ENCODE measurements at places on chromosomes 12 and 14.

GRCh38 chr14:70812124-70812818, 3.0 kb upstream of the MAP3K9 start:
- H3K4me3 ChIP-seq: no peak overlapping the region
- H3K36me3 ChIP-seq: peaks cover 3% of the 10 kb centered on the region
- DNase-seq: no peak
- H3K27ac ChIP-seq: no peak overlapping the region
- no peaks in the 10 kb centered on the region for H3K27me3 ChIP-seq

GRCh38 chr14:105476097-105476830, 1.6 kb downstream of the CRIP2 start:
- H3K27ac ChIP-seq: no peak overlapping the region
- H3K27me3 ChIP-seq: peaks cover 26% of the 10 kb centered on the region
- no peak overlapping the region for H3K4me3 ChIP-seq

- no peak for DNase-seq
- H3K27ac ChIP-seq: no peak overlapping the region
- no peaks in the 10 kb centered on the region for H3K4me1 ChIP-seq
- no peaks in the 10 kb centered on the region for H3K27me3 ChIP-seq
Observed at GRCh38 chr12:109259545-109259895, 49.6 kb downstream of the FOXN4 start.

GRCh38 chr12:116674643-116675183, 63.2 kb downstream of the SPRING1 start:
- no peaks in the 10 kb centered on the region for H3K36me3 ChIP-seq
- no peak for DNase-seq
- H3K27me3 ChIP-seq: no peaks in the 10 kb centered on the region
- peaks cover 40% of the 10 kb centered on the region for H3K4me1 ChIP-seq
- peak overlapping the region; percentile 33 for H3K27ac ChIP-seq

GRCh38 chr12:85182699-85183098, 97.3 kb upstream of the ALX1 start:
- no peak for DNase-seq
- H3K36me3 ChIP-seq: no peaks in the 10 kb centered on the region
- H3K27me3 ChIP-seq: no peaks in the 10 kb centered on the region

DNA sequence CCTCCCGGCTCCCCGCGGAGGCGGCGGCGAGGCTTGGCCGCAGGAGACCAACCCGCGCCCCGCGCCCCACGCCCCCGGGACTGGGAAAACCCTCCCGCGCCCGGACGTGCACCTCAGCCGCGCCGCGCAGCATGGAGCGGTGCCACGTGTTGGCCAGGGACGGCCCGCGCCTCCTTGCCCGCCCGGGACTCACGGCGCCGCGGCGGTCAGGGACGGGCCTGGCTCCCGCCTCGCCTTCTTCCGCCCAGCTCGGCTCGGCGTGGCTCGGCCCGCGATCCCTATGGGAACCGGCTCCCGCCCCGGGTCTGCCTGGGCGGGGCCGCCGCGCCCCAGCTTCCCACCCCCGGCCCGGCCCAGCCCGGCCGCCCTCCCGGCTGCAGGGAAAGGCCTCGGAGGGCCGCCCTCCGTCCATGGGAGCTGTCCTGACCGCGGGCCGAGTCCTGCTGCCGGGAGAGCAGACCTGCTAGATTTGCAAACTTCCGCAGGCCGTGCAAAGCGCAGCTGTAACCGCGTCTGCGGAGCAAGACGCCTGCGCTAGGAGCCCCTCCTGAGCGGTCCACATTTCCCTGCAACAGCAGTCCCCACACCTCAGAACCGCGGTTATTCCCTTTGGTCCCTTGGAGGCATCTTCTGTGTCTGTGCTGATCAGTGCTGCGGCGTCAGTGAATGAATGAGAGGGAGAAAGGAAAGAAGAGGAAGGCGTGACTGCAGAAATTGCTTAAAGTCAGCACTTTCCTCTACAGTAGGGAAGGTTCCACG, at the start of gene CDKL1:
TSS of gene CDKL1 (minus strand) at position 251 of the 759 bp plus-strand sequence. CDS start 1,013 bp downstream, outside the sequence.
- H3K4me3 ChIP-seq: peak within 1 kb of the TSS; percentile 82
- peak within 1 kb of the TSS; percentile 90 for H3K27ac ChIP-seq
- peak; percentile 77 for DNase-seq
- peaks cover 2% of the 10 kb centered on the region for H3K36me3 ChIP-seq
- H3K4me1 ChIP-seq: peaks cover 18% of the 10 kb centered on the region
